ENCODE measurements at places on chromosomes 1 and 21.

- no peak for DNase-seq
Observed at GRCh38 chr1:2510366-2511155, 15.8 kb downstream of the PANK4 start.

DNA sequence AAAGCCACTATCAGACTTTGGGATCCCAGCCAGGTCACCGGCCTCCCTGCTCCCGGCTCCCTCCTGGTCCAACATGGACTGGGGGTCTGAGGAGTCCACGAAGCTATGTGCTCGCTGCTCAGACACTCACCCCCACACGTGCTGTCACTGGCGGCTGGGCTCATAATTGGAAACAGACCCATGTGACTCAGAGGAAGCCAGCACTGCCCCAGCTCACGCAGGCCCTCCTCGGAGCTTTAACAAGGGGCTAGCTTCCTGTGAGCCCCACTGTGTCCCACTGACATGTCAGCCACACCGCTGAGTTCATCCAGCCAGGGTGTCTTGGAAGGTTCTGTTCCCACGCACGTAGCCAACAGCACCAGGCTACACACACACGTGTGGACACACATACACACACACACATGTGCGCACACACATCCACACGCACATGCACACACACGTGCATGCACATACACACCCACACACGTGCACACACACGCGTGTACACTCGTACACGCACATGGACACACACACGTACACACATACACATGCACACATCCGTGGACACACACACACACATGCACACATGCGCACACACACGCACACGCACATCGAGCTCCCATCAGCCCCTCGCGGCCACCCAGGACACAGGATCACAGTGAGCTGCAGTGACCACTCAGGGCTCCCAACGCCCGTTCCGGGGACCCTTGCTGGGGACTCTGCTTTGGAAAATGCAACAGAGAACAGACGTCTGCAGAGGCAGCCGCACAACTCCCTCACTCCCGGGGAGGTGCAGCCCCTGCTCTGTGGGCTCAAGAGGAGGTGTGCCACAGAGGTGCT lies 18.4 kb upstream of the COL6A2 start:
- no peak for DNase-seq

DNA sequence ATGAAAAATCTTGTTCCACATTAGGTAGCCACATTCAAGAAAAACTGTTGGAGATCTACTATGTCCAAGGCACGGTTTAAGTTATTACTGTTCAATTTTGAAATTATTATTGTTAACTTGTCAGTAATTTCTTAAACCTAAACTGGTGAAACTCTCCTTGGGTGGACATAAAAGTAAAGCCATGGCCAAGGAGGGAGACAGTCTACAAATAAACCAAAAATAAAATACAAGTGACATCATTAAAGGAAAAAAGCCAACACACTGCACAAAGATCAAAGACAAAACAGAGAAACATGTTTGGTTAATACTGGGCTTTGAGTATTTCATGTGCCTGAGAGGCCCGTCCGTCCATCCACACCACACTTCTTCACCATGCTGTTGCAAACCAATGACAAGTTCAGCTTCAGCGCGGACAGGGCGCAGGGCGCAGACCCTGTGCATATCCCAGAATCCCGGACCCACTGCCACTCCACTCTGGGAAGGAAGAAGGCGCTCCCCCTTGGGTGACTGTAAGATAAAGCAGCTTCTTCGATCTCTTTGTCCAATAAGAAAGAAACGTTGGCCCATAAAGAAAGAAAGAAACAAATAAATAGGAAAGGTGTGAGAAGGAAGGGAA lies 918 bp upstream of the RASAL2 start:
- no peak for DNase-seq

DNA sequence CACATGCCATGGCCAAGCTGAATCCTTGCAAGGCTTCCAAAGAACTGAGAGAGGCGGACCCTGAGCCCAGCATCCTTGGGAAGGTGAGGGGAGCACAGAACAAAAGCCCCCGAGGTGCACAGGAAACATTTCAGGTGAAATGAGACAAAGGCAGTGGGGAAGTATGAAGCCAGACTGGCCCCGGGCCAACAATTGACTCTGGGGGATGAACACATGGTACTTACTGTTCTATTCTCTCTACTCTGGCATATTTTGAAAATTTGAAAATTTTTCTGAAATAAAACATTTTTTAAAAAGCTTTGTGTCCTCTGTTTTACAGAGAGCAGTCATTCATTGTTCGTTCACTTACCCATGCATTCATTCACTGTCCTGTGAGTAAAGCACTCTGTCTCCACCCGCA lies 77.7 kb downstream of the GRIK3 start:
- no peak for DNase-seq

- no peak for DNase-seq
Observed at GRCh38 chr1:32172621-32173245, 6.7 kb upstream of the TXLNA start.

DNA sequence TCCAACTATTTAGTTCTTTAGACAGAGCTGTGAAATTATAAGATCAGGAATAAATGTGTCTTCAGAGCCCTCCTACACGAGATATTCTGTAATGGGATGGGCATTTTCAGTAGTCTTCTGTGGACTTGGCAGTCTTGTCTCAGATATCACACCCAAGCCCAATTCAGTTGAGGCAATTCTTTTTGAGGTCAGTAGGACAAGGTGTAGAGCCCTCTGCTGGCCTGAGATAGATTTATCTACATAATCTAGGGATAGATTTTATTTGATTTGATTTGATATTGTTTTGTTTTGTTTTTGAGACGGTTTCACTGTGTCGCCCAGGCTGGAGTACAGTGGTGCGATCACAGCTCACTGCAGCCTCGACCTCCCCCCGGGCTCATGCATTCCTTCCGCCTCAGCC lies 77.5 kb downstream of the FMN2 start:
- DNase-seq: no peak

- no peak for DNase-seq
Observed at GRCh38 chr1:219900882-219901281, 27.5 kb downstream of the SLC30A10 start.

- no peak for DNase-seq
Observed at GRCh38 chr1:206784471-206784903, 12.2 kb upstream of the IL10 start.

DNA sequence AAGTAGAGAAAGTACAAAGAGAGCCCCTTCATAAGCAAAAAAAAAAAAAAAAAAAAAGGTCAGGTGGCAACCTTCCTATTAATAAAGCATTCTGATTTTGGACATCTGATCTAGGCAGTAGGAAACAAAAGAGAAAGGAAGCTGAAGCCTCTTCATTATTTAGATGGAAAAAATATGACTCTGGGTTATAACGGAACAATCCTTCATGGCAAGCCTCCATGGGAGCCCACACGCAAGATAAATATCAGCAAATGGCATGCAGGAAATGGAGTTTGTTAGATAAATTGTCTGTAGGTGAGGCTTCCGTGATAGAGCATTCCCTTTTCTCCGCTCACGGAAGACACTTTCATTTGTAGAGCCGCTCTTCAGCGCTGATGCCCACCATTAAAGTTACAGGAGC lies 381.0 kb downstream of the TTLL7 start:
- DNase-seq: no peak

GRCh38 chr21:31903896-31904295 lies 31.1 kb downstream of the HUNK start:
- no peak for DNase-seq

- no peak for DNase-seq
Observed at GRCh38 chr21:42248241-42248640, 29.3 kb downstream of the ABCG1 start.

DNA sequence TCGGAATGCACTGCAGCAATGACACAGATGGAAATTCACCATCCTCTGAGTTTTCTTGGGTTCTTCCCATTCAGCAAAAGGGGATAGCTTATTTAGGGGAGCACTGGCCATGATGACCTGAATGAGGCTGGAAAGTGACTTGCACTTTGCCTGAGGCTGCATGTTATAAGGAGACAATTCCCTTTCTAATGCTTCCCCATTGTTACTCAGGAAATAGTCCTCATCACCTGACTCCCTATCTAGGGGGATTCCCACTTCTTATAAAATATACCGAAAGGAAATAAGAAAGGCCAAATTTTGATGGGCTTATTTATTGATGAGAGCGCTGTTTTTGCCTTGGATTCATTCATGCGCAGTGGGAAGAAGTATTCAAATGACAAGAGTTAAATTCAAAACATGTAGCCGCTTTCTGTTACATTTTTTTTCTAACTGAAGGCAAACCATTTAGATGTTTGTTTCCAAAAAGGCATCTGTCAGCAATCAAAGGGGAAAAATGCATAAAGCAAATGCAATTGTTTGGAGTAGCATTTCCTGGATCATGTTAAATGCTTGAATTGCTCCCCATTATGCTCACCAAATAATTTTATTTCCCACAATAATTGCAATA lies 220.3 kb upstream of the NFIA start:
- no peak for DNase-seq

DNA sequence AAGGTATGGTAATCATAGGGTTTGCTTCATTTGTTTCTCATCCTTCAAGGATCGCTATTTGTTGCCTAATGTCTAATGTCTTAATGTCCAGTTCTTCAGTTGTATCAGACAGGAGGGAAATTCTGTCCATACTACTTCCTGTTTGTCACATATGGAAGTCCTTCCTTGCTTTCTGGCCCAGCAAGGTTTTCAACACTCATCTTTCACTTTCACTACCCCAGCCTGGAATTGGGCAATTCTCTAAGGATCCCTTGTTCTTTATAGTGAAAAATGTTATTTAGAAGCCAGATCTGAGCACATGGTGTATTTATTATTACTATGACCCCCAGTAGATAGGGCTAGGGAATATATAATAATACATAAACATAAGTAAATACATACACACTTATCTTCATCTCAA lies 50.6 kb upstream of the SLC35A3 start:
- DNase-seq: no peak

DNA sequence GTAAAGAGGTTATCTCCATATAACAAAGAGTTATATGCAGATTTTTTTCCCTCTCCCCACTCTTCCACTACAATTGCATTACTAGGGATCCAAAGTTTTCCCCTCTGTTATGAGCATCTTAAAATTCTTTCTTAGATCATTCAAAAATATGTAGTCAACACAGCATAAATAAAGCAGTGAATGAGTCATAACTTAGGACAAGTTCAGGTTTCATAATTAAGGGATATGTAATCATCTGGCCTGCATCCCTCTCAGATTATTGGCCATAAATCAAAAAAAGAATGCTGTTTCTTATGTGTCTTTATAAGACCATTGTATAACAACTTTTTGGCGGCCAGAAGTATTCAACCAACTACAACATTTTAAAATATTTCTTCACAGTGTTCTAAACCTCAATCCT lies 1526.1 kb downstream of the KCNT2 start:
- DNase-seq: no peak

All from Panc1 (cell line).